ENCODE measurements at places on chromosomes 12 and 14.

- peak; percentile 81 for DNase-seq
These were observed 46.7 kb downstream of the LRRC74A start for GRCh38 chr14:76872796-76873432.

DNA sequence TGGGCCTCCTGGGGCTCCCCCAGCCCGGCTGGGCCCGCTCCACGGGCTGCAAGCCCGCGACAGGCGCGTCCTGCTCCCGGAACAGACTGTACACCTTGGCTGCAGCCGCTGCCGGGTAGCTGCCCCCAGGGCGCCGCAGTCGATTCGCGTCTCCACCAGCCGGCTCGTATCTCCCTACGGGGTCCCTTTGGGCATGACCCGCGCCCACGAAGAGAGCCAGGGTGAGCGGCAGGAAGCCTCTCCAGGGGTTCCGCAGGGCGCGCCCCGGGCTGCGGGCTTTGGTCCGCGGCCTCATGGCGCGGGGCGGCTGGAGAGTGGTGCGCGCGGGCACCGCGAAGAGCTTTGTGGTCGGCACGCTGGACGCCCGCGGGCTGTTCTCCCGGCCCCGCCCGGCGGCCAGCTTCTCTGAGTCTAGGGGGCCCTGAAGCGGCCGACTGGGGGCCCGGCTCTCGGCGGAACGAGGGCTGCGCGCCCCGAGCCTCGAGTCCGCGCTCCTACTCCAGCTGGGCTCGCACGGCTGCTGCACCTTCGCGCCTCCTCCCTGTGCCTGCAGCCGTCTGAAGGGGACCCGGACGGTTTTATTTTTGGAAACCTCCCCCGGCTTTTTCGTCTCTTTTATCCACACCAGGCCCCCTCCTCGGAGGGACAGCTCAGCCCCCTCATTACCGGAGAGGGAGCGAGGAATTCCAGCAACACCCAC lies at the start of gene LTBP2:
Gene LTBP2 (minus strand): TSS at position 588 of the 700 bp plus-strand sequence. CDS start 293 bp downstream, at position 295.
- no peak for DNase-seq

DNA sequence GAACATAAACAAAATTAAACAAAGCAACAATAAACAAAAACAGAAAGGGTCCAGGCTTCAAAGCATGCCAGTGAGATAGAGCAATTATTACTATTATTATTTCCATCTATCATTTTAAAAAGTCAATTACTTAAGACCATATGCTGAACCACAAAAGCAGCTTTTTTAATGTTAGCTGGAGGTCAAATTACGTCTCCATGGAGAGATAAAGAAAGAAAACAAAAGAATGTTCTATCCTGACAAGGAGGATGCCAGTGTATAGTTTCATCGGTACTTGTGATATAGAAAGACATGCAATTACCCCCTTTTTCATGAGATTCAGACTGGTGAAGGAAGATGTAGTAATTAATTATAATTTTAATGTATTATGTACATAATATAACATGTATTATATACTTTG lies 81.6 kb upstream of the DCN start:
- no peak for DNase-seq

DNA sequence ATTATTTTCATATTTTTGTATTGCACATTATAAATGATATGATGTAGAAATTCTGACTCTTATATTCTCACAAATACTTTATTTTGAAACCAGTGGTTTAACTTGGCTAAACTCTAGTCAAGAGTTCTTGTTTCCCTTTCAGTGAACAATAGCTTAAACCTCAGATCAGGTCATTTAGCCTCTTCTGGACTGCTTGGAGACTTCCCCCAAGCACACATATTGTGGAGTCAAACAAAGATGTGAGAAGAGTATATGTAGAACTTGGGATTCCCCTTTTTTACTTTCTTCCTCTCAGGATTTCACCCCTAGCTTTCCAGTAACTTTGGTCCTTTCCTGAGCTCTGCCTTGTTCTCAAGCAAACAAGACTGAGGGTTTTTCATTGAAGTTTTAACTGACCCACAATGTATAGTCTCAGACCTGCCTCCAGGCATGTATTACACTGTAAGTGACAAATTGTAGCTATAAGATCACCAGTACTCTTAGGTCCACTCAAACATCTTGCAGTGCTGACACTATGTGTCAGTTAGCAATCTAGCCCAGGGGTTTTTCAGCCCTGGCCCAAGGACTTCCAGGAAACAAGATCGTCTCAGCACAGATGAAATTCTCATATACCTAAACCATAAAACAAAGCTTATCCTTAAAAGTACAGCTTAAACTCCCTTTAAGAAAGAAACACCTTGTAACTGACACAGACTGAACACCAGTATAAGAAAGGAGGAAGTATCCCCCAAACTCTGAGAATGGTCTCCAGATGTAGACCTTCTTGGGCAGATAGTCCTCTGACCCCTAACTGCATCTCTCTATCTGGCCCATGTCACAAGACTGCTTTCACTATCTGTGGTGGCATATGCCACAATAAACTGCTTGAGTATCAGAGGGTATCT lies 98.6 kb downstream of the SLC6A15 start:
- DNase-seq: no peak

DNA sequence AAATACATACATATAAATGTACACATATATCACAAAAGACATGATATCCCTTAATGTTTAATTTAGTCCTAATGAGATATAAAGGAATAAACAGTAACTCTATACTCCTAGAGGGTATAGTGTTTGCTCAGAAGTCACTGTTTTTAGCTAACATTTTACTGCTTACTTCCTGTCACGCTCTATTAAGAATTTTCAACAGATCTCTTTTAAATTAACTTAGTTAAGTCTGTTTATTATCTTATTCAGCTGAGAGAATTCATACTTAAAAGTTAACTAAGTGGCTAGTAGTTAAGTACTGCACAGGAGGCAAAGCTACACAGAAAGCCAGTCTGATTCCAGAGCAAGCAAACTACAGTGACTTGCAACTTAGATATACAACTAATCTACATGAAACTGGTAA lies 39.9 kb downstream of the GXYLT1 start:
- no peak for DNase-seq

DNA sequence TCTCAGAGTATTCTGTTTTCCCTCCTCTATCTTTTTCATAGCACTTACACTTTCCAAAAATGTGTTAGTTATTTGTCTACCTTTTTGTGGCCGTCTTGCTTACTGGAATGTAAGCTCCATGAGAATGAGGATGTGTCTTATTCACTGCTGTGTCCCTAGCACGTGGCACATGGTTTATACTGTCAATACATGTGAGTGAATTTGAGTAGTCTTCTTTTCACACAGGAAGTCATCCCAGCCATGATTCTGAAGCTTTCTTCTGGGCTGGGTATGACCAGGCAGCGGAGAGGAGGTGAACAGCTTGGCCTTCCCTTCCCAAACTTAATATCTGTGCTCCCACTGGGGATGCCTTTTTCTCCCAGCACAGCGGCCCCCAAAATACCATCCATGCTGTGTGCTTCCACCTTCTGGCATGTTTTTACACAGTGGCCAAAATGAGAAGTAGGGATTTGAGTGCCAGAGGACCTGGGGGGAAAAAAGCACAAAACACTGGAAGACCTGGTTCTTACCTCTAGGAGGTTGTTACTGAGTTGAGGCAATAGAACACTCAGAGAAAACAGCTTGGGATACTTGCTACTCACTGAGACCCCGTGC lies 10.3 kb downstream of the PLEKHG3 start:
- peak; percentile 16 for DNase-seq

- DNase-seq: no peak
These were observed 5.5 kb upstream of the KRT84 start for GRCh38 chr12:52390739-52391617.

DNA sequence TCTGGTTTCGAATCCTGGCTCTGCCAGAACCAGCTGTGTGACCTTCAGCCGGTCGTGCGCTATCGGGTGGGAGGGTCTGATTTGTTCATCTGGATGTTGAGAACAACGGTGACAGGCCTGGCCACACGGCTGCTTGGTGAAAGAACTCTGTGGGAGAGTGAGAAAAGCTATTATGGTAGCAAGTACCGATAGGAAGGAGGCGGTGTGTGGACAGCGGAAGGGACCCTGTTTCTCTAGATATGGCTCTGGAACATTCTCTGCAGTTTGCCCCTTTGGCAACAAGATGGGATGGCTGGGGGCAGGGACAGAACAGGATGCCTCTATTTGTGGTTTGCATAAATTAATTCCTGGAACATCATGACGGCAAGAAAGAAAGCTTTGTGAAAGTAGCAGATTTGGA lies 347.3 kb downstream of the AACS start:
- no peak for DNase-seq

GRCh38 chr14:22898302-22899090 lies 15.5 kb downstream of the REM2 start:
- DNase-seq: no peak
